ENCODE measurements at places on chromosomes 3 and 15.

- no peak for DNase-seq
These were observed 91.1 kb downstream of the TRIM42 start for GRCh38 chr3:140768941-140769340.

GRCh38 chr3:192090586-192090985 lies 629.6 kb downstream of the PYDC2 start:
- DNase-seq: no peak

DNA sequence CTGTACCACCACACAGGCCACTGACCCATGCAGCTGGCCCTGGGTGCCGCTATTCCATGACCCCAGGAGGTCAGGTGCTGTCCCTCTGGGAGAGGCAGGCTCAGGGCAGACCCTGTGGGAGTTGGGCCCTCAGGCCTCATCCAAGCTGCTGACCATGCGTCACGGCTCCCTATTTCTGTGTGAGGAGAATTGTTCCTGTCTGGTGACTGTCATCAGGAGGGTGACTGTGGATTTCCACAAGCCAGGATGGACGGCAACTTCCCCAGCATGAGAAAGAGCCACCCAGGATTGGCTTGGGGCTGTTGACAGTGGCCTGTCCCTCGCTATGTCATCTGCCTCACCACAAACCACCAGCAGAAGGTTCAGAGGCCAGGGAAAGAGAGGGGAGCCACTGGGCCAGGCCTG lies 41.4 kb downstream of the ZDHHC19 start:
- DNase-seq: no peak

- no peak for DNase-seq
These were observed 17.9 kb upstream of the TMCC1 start for GRCh38 chr3:129911261-129911861.

DNA sequence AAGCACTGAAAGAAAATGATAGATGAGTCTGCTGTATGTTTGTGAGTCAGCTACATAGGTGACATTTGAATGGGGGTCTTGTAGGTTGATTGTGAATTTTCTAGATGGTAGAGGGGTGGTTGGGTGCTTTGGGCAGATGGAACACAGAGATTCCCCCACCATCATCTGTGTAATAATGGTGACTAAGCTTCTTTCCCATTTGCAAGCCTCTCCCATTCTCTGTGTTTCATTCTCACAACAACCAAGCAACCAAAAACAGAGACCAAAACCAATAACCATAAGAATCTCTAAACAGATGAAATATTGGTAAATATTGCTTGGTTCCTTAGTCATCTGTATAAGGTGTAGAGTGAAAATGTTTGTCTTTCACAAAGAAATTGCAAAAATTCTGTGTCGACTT lies 17.8 kb upstream of the UTS2B start:
- no peak for DNase-seq

Measured in stimulated activated CD8-positive, alpha-beta memory T cell treated with anti-CD3 and anti-CD28 coated beads, Interleukin-4, amount 100 ng/mL, for 1 hour (primary cell).